ENCODE measurements at places on chromosomes 4 and X.

DNA sequence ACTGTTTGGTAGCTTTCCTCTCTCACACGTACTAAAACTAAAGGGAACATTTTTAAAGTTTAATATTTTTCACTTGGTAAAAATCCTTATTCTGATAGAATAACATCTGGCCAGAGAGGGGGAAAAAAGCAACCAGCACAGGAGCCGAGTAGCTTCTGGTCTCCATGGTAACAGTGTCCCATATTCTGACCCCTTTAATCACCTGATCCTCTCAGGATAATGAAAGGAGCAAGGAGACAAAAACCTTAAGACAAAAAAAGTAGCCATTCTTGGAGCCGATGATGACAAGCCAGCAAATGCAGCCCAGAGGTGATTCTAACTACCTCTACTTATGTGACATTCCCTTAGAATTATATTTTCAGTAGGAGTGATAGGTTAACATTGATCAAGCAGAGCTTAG is 126.6 kb downstream of the SLC39A8 start:
- DNase-seq = no peak

GRCh38 chrX:70030301-70030767 is 19.4 kb downstream of the AWAT2 start:
- peak; percentile 40 for DNase-seq

DNA sequence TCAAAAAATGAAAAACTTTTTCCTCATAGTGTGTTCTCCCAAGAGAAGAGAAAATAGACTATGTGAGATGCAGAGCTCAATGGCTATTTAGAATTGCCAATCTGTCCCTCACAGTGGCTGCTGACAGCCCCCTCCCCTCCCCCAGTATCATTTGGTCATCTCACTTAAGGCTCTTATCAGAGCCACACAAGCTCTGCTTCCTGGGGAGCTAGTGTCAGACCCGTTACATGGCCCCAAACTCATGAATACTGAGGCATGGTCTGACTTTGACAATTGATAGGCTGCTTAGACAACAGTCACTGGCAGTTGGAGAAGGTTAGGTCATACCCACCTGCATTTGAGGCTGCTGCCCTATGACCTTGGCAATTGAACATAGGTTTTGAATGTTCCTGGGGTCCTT is 15.3 kb downstream of the RNF150 start:
- DNase-seq = no peak

DNA sequence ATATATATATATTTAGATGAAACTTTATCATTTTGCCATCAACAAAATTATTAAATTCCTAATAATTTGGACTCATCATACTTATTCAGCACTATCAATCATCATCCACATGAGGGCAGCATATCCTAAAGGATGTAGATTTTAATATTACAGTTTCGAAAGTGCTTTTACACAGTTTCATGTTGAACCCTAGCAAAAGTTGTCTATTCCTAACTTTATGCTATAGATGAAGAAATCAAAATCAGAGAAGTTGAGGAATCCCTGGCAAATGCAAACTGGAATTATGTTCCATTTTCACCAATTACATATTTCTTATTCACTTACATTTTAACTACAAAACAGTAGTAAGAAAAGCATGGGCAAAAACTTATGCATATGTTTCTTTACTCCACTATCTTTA is 36.6 kb upstream of the UGT2A1 start:
- DNase-seq = no peak

GRCh38 chr4:151530230-151530629 is 121.3 kb downstream of the FHIP1A start:
- DNase-seq = no peak

GRCh38 chrX:4197971-4198370 is 484.5 kb upstream of the PRKX start:
- DNase-seq = no peak

DNA sequence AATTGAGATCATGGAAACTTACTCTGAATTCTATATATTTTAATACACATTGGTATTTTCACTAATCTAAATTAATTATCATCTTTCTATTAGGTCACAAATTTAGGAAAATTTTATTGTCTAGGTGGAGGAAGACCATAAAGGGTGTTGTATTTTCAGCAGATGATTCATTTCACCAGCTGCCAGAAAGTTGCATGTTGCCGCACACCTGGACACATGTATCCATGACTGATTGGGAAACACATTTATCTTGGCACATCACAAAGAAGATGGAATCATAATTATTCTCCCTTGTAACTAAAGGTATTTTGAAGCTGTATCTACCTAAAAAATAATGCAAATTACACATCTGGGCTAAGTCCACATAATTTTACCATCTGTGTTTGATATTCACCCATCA is 33.1 kb downstream of the SLC7A11 start:
- no peak for DNase-seq

GRCh38 chr4:95761871-95762270 is 78.0 kb upstream of the PDHA2 start:
- DNase-seq = no peak

GRCh38 chr4:176752191-176752749 is 40.5 kb downstream of the VEGFC start:
- DNase-seq = no peak
